Dermis blood vessel endothelial cell (primary cell): ENCODE measurements at places on chromosomes 2 and 18. TPM values are rescaled to one million over a fixed set of nuclear protein-coding genes. Genes with fewer than 3 reads are reported as not detected.
A peak's percentile ranks its signal among the peaks of the same experiment; 100 is the strongest.

- DNase-seq, result no peak
Measured at GRCh38 chr2:141455211-141455826, 675.5 kb downstream of the LRP1B start.

DNA sequence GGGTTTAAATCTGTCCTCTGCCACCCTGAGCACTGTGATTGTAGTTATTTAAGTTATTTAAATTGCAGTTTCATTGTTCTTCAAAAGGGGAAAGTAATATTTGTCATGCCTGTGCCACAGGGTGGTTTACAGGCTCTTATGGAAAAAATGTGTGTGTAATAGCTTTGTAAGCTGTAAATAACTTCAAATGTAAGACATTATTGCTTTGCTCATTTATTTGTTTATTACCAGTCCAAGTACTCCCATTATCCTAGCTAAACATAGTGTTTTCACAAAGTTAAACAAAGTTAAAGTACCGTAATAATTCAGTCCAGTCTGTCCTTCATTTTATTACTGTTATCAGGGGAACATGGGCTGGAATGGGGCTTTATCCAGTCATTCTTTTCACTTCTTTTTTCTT lies 43.4 kb upstream of the IGFBP2 start:
- no peak for DNase-seq

Gene OSBPL6
- 4.1 and 5.3 TPM in 2 replicates for total RNA-seq

Gene ABCB11
- under 0.01 and 0.09 TPM in 2 replicates for total RNA-seq

- no peak for DNase-seq
Measured at GRCh38 chr18:22858121-22858520, 75.0 kb upstream of the RBBP8 start.

- DNase-seq, result no peak
Measured at GRCh38 chr2:66452917-66453316, 18.0 kb downstream of the MEIS1 start.

DNA sequence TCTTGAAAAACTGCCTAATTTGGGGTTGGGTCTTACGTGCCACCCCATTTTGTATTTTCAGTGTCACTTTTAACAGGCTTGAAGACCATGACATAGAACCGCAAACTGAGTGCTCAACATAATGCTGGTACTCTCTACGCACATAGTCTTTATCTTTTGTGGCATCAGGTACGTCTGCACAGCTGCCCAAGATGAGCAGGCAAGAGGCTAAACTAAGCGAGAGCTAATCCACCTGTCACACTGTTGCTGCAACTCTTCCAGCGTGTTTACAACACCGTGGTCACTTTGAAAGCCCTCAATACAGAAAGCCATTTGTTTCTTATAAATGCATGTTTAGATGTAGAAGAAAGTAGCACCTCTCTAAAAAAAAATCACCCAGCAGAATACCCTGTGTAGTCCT lies 270.0 kb upstream of the TCF4 start:
- DNase-seq, result no peak

Gene EML6
- total RNA-seq, result 0.17 and 1.1 TPM in 2 replicates

- no peak for DNase-seq
Measured at GRCh38 chr2:241095594-241096290, 6.3 kb downstream of the MTERF4 start.

GRCh38 chr2:217743966-217744761 lies 258.6 kb downstream of the TNS1 start:
- no peak for DNase-seq

DNA sequence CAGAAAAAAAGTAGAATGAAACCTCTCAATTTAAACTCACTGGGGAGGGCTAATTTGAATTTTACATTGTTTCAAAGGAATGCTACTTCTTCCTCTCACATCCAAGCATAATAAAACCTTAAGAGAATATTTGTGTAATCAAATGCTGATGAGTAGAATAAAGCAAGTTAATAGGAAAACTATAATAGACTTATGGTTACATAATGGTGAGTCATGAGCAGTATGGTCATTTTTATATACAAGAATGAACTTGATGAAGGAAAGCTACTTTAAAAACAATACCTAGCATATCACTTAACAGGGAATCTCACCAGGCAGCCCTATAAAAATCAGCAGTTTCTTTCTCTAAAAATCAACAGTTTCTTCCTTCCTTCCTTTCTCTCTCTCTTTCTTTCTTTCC lies 80.3 kb downstream of the VSNL1 start:
- peak; percentile 26 for DNase-seq

Gene SNTG2
- total RNA-seq, result 0.17 TPM in 1 of 2 replicates, not detected in the other

DNA sequence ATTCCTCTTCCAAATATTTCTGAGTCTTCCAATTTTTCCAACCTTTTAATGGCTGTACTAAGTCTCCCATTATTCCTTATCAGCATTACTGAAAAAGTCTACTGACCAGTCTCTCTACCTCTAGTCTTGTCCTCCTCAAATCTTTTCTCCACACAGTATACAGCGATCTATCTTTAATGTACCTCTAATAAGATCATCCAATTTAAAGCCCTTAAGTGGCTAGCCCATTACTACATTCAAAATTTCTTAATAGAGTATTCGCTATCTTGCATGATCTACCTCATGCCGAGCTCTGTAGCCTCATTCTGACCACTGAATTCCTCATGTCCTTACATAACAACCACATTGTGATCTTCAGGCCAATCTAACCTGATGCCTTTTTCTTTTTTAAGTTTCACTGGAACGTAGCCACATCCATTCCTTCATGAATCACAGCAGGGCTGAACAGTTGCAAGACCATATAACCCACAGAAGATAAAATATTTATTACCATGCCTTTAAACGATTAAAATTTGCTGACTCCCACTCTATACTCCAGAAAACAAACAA lies 57.9 kb downstream of the SLC66A3 start:
- DNase-seq, result no peak

- no peak for DNase-seq
Measured at GRCh38 chr2:60532421-60532820, 21.0 kb downstream of the BCL11A start.

DNA sequence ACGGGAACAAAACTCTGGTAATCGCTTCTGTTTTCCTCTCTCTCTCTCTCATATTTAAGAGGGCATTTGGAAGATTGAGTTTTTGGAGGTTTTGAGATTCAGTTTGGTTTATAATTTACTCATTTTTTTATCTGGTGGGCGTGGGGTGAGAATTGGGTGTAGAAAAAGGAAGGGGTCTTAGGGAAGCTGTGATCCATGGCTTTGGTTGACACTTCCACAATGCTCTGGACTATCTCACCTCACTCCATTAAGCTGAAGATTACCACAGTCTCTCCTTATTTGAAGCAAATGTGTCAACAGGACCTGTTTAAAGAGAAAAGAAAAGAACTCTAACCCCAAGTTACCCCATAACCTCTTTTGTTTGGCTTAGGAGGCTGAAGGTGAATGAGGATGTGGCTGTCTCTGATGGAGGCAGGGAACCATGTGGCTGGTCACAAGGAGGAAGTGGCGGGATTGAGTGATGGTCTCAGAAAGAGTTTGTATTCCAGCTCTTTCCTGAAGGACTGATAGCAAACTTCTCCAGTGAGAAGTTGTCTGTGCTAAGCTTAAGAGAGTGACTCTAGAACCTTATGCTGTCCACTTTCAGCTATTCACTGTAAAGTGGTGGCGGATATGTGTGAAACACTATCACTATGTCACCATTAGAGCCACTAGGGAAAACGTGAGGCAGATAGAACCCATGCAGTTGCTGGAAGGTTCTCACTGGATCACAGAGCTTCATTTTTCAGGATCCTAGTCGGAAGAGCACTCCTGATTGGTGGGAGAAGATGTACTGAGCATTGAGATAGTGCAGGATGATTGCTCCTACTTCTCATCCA lies 934 bp downstream of the ZNF804A start:
- no peak for DNase-seq

GRCh38 chr2:233209533-233210171 lies 41.8 kb upstream of the ATG16L1 start:
- peak; percentile 86 for DNase-seq

Gene DSG2
- total RNA-seq, result 3.9 and 9.7 TPM in 2 replicates

GRCh38 chr18:80172056-80172455 lies 63.0 kb downstream of the ADNP2 start:
- no peak for DNase-seq

DNA sequence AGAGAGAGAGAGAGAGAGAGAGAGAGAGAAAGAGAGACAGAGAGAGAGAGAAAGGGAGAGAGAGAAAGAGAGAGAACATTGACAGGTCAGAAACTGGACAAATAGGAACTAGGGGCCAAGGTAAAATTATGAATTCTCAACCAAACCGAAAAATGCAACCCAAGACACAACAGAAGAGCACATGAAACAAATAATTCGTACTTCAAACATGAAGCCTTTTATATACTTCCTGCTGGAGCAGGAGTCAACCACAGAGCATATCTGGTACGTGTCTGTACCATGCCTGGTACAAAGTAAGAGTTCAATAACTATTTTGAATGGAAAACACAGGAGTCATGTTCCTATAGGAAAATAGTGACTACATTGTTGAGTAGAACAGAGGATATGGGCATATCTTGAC lies 6.5 kb upstream of the VPS54 start:
- DNase-seq, result no peak

GRCh38 chr2:154048905-154049304 lies 177.2 kb downstream of the GALNT13 start:
- no peak for DNase-seq

DNA sequence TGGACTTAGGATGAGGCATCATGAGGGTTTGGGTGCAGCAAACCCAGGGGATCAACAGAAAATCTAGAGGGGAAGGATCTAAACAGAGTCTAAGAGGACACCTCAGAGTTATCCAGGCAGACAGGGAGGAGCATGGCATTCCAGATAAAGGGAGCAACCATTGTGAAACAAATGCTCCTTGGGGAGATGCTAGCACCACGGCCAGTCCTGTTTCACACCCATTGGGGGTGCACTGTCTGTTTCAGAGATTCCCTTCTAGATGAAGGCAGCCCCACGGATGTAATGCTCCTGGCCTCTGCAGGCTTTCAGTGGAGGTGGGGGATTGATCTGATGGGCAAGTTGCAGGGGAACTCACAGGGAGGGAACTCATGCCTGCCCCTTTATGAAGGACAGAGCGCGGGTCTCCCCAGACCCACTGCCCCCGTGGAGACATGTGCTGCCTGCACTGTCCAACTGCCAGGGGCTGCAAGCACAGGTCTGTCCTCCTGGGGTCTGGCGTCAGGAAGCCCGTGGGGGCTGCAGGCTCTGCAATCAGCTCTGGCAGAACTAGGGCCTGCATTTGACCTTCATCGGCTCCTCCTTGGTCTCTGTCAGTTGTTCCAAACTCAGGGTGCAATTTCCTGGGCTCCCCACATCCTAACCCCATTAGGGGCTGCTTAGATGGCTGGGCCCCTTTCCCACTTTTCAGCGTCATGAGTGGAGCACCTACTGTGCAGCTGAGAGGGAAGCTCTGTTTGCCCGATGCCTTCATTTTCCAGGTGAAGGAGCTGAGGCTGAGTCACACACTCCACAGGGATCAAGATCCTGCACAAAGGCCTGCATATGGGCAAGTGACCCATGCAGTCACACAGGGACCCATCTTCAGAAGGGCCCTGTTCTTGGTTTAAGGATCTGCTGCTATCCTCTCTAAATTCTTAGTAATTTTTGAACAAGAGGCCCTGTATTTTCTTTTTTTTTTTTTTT lies 163.4 kb downstream of the ARL4C start:
- DNase-seq, result no peak

- no peak for DNase-seq
Measured at GRCh38 chr2:218366621-218367414, 10.2 kb downstream of the CATIP start.

DNA sequence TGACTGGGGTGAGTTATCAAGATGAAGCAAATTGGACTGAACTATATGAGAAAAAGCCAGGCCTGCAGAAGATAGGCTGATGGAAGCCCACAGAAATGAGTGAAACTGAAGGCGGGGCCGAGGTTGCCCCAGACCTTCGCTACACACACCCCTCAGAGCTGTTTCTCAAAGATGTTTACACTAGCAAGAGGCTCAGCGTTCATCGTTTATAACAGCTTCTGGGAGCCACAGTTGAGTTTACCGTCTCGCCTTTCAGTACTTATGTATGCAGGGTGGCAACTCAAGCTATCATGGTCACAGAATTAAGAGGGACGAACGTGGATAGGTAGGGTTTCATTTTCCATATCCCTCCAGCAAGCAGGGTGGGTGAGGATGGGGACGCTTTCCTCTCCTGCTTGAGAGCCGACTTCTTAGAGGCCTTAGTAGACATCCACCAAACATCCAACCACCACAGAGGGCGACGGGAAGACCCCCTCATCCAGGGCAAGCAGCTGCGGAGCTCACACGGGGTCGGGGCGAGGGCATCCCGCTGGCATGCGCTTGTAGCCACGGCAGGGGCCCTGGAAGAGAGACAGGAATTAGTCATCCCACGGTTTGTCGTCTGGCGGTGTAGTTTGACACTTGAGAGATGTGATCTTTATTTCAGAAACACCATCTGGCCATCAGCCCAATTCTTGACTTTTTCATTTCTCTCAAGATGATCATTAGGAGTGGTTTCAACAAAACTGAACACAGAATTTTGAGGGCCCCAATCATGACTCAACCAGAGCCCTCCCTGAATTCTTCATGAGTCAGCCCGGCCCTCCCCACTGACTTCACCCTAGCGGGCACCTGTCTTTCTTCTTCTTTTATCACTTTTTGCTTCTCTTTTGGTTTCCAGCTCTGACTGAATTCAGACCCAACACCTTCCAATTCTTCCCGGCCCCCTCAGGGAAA lies 109.1 kb upstream of the CTDP1 start:
- peak; percentile 13 for DNase-seq
